ENCODE measurements at places on chromosomes 3 and 15.

- DNase-seq = no peak
Measured at GRCh38 chr3:16411441-16411840, 102.1 kb downstream of the RFTN1 start.

GRCh38 chr3:58375254-58375653, 42.6 kb downstream of the PXK start:
- no peak for DNase-seq

- DNase-seq = no peak
Measured at GRCh38 chr3:110955301-110955880, 116.2 kb upstream of the NECTIN3 start.

GRCh38 chr3:118526758-118527513, 507.7 kb downstream of the IGSF11 start:
- no peak for DNase-seq

GRCh38 chr3:37909067-37909911, 47.6 kb downstream of the CTDSPL start:
- no peak for DNase-seq

DNA sequence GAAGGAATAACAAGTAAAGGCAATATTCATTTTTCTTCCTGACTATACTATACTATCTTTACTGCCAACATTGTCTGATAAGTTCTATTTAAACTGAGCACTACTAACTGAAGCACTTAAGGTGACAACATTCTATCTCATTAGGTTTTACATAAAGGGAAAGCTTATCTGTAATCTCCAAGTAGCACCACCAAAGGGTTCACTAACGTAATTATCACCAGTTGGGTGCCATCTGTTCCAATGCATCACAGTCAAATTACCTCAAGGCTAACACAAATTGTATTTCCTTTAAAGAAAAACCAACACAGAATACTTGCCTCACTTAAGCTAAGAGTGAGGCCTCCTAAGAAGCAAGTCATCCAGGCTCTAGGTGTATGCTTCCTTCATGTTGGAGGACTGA, 453.8 kb downstream of the RAP2B start:
- DNase-seq = no peak

All from AML-193 (cell line).